ENCODE measurements at places on chromosomes 13 and 19. TPM values are rescaled to one million over a fixed set of nuclear protein-coding genes. Genes with fewer than 3 reads are reported as not detected.

DNA sequence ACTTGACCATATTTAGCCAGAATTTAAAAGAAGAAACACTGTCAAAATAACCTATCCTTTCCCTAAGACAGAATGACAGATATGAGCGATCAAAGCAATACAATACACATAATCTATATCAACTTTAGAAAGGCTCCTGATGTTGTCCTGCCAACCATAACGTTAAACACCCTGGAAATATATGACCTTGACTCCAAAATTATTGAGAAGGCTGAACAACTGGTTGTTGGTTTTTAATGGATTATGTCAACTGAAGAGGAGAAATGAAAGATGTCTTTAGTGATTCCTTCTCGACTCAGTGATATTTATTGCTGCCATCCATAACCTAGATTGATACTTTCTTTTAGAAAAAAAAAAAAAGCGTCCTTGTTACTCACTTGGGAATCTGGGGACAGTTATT lies 957.2 kb downstream of the SLITRK1 start:
- no peaks in the 10 kb centered on the region for H3K4me1 ChIP-seq
- H3K36me3 ChIP-seq = no peaks in the 10 kb centered on the region
- H3K27me3 ChIP-seq = no peaks in the 10 kb centered on the region
- no peak overlapping the region for H3K27ac ChIP-seq

CLEC11A gene
- 30.3 TPM for total RNA-seq

LPAR6 gene
- total RNA-seq = 25.4 TPM

NANOS3 gene
- 0.60 TPM for total RNA-seq

Measured in hepatocyte (in vitro differentiated cells).